ENCODE measurements at places on chromosomes 4 and X.

DNA sequence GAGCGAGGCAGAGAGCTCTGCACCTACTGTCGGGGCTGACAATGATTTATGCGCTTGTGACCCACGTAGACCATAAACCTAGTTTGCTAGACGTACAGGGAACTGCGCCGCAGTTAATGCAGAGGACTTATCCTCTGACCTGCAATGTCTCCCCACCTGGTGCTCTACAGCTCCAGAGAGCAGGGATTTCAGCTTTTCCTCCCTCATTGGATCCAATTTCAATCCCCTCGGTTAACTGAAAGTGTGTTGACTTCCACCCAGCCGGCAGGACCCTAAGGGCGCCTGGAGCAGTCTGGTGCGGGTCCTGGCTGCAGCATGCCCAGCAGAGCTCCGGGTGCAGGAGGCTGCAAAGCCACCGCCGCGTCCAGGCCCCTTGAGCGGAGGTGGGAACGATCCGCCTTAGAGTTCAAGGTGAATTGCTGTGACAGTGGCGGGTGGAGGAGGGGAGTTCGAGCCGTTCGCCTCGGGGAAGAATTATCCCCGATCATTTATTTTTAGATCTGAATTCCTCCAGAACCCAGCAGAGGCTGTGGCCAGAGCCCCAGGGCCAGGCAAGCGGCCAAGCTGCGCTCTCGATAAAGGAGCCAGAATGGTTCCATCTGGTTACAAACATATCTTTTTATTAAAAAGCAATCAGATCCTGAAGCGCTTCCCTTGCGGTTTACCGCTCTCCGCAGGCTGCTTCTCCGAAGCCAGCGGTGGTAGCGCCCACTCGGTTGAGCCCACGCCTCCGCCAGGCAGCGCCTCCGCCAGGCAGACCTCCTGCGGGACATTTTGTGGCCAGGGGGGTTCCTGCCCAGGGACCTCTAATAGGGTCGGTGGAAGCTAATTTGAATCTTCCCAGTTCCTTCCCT is 66.0 kb downstream of the FBXO8 start:
- DNase-seq, result no peak

DNA sequence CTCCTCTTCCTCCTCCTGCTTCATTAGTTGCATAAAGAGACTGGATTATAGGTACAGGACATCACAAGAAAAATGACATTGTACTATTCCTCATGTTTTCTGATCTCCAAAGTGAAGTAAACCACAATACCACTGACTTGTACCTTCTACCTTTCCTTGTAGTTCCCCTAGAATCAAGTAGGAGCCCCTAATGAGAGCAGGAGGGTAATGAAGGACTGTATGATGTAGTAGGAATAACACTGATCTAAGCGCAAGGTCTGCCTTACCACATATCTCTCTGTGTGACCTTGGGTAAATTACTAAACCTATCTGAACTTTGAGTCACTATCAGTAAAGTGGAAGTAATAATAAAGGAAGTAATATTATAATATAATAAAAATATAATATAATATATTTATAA is 3.6 kb downstream of the VSIG4 start:
- DNase-seq, result no peak

DNA sequence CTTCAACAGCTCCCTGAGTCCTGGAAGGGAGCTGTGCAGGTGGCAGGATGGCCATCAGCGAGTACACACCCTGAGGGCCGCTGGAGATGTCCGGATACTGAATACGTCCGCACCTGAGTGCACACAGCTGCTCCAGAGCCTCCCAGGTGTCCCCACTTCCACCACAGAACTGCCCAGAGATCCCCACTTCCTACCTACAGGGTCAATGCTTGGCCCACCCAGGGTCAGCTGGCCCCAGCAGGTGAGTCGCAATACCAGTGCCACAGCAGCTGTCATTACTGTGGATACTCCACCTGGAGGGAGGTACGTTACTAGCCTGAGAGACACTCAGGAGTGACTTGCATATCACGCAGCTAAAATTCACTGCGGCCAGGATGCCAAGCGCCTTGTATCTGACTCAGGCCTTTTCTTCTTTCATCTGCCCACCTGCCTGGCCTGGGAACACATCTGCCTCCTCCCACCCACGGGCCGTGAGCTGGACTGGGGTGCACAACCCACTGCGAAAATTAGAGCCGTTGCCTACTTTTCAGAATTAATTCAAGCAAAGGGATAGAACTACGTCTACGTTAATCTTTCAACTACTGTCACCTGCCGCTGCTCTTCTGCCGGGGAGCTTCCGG is 9.4 kb downstream of the C4orf50 start:
- no peak for DNase-seq

DNA sequence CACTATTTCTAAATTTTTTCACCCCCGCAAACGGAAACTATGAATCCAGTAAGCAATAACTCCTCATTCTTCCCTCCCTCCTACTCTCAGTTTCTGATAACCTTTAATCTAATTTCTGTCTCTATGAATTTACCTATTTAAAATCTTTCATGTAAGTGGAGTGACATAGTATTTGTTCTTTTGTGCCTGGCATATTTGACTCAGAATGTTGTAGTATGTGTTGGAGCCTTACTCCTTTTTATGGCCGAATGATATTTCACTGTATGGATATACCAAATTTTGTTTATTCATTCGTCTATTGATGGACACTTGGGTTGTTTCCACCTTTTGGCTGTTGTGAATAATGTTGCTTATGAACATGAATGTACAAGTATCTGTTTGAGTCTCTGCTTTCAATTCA is 61.1 kb upstream of the C1GALT1C1 start:
- no peak for DNase-seq

- DNase-seq, result peak; percentile 20
Measured at GRCh38 chr4:41216294-41217019, 2.1 kb upstream of the APBB2 start.

DNA sequence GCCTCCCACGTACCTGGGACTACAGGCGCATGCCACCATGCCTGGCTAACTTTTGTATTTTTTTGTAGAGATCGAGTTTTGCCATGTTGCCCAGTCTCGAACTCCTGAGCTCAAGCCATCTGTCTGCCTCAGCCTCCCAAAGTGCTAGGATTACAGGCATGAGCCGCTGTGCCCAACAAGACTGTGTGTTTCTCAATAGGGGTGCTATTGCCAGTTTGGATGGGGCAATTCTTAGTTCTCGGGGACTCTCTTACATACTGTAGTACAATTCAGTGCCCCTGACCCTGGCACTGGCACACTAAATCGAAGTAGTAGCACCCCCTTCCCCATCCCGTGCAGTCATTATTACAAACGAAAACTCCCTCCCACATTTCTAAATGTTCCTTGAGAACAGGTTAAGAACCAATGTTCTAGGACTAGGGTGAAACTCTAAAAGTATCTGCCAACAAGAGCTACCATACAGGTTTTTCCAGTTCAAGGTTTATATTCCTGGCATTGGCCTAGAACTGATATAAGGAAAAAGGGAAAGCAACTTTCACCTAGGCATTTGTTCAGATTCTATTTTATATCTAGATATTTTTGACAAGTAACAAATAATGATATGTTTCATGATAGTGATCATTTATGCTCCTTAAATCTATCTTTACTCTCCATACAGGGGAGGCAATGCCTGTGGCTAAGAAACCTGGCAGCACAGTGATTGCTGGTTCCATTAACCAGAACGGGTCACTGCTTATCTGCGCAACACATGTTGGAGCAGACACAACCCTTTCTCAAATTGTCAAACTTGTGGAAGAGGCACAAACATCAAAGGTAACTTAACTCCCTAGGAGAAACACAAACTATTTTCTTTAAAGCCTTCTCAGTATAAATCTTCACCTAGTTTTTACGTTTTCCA is 50.4 kb upstream of the PGAM4 start:
- DNase-seq, result no peak

DNA sequence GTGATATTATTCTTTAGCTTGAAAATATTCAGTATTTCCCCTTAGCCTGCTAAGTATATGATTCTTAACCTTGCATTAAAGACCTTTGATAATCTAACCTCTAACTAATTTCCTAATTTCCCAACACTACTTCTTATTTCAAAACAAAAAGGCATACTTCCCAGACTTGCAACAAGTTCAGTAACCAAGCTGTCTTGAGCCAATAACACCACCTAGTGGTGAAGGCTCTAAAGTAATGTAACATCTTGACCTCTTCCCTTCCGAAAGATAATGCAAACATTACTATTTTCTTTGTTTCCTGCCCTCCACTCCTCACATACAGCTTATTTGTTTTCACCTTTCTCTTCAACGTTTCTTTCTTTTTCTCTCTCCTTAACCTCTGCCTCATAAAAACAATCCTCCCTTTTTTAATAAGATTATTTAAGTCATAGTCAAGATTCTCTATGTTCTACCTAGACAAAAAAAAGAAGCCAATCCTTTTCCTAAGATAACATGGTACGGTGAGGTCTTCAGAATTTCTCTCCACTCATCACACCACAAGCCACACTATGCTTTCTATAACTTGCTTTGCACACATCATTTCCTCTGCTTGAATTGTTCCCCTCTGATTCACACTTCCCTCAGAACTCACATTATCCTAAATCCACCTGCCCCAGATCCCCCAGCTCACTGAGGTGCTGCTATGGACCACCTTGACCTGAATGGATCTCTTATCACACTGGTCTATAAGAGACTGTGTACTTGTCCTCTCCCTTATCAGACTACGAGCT is 3.5 kb downstream of the FAT1 start:
- DNase-seq, result no peak

Data from activated T-cell treated with anti-CD3 and anti-CD28 coated beads for 1 hour (primary cell).